ENCODE measurements at places on chromosomes 6 and 20.

DNA sequence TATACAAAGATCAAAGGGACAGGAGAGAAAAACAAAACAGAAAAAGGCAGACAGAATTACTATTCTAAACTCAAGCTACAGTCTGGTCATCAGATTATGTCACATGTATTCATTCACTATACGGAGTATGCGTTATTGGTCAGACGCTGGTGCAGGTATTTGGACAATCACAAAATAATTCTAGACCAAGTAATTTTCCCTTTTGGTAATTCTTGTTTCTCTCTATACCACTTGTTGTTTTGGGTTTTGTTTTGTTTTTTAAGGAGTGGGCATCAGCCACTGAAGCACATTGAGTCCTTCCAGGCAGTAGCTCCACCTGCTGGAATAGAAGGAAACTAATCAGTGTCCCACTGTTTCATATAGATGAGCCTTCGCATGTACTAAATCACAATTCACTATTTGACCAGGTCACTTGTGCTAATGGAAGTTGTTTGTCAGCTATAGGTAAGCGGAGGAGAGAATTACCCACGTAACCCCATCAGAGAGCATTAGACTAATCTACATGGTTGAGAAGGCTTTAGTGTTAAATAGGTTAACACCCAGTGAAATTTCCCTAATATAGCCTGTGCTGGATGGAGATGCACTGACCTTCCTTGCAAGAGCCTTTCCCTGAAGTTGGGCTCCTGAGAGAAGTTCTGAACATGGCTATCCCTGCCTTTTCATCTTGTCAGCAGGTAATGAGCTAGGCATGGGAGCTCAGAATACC is 77.9 kb downstream of the TNFAIP3 start:
- peak; percentile 11 for DNase-seq

DNA sequence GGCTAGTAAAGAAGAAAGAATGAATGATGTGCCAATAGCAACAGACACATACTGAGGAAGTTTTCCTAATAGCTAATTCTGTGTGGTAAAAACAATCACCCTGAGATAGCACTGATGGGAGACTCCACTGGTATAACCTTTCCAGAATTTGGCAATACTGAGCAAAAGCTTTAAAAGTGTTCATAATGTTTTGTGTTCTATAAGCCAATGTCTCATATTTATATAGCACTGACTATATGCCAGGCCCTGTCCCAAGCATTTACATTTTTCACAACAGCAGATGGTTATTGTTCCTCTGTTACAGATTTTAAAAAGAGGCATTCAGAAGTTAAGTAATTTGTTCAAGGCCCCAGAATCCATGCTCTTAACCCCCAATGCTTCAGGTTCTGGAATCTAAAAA is 108.0 kb upstream of the DST start:
- DNase-seq: no peak

DNA sequence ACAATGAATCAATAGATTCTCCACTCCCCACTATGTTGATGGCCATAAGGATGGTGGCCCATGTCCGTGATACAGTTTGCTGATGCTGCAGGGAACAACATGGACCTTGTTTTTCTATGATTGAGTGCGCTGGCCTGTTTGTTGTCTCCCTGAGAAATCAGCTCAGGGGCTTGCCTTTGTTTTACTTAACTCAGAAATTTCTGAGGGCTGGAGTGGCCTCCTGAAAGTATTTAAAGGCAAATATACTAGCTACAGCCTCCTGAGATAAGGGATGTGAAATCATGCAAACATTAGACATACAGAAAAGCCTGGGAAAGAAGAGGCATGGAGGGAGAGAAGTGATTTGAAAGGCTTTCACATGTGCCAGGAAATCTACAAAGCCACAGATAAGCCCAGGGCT is 170.3 kb upstream of the FLRT3 start:
- DNase-seq: no peak

DNA sequence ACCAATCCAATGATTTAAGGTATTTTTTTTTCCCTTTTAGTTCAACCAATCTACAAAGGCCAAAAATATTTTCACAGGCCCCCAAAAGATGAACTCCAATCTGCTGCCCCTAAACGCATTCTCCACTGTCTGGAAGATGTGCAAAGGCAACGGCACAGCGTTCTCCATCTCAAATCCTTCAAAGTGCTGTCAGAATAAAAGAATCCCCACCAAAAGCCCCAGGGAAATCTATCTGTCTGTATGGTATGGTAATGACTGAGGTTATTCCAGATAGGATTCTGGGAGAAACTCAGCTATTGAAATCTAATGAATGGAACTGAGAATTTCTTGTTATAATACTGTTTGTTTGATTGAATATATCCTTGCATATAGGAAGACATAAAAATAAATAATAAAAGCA is 217.8 kb upstream of the CCN2 start:
- DNase-seq: no peak

DNA sequence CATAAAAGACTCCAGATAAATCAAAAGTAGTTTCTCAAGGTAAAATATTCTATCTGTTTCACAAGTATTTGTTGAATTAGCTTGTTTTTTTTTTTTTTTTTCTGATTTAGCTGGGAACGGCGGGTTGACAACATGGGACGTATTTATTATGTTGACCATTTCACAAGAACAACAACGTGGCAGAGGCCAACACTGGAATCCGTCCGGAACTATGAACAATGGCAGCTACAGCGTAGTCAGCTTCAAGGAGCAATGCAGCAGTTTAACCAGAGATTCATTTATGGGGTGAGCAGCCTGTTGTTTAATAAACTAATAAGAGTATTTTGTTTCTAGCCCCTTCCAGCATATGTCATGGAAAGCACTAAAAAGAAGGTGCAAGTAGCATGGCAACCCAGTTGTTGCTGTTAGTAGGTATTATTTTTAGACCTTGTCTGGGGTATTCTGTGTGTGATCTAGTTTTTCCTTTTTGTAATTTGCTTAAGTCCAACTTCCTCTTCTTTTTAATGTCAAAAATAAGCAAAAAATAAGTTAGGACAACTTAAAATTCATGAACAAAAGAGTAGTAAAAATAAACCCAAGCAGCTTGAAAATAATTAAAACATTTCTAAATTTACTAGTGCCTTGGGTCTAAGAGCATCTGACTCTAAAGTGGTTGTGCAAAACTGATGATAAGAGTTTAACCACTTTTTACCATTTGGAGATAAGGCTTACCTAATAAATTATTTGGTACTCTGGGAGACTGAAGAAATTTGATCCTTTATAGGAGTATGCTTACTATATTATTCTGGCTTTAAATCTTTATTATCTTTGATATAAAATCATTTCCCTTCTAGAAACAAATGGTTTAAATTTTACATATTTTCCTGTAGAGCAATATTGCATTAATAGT is 70.8 kb upstream of the DYNLRB1 start:
- DNase-seq: no peak

DNA sequence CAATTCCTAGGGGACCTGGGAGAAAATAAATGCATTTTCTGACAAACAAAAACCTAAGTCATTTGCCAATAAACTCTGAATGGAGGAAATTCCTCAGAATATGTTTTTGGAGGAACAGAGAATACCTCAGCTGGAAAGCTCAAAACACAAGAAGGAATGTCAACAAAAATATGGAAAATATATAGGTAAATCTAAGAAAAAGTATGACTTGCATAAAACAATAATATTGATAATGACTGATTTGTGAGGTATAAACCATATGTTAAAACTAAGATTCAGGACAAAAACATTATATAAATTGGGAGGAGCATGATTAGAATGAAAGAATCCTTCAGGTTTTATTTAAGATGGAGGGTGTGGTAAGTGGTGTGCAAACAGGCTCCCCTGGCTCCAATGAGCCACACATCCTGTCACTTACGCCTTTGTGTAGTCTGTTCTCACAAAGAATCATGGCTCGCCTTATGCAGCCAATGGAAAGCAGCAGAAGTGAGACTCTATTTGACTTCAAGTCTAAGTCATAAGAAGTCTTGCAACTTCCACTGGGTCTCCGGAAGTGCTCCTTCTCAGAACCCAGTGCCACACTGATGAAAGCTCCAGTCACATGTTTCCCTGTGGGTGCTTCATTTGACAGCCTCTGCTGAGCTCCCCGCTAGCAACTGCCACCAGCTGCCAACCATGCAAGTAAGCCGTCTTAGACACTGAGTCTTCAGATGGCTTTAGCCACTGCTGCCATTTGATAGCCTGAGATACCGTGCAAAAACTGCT is 8.1 kb downstream of the CFAP61 start:
- DNase-seq: no peak

- no peak for DNase-seq
Observed at GRCh38 chr20:61308477-61308774, 56.4 kb downstream of the CDH4 start.

- no peak for DNase-seq
Observed at GRCh38 chr20:7798176-7798575, 142.1 kb downstream of the HAO1 start.

- DNase-seq: no peak
Observed at GRCh38 chr6:2101213-2101612, 144.2 kb downstream of the GMDS start.

DNA sequence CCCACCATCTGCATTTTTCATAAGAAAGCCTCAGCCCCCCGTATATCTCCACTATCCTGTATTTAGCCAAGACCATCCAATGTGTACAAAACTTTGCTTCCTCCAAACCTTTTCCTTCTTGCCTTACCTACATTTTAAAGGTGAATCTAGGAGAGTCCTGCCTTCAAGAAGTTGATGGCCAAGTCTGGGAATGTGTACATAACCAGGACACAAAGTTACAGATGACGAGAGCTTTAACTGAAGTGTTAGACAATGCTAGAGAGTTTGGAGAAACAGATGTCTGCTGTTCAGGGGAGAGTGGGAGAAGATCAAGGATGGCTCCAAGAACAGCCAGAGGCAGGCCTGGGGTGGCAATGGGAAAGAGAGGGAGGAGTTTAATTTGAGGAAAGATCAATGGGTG is 2.3 kb upstream of the UQCC2 start:
- DNase-seq: no peak

DNA sequence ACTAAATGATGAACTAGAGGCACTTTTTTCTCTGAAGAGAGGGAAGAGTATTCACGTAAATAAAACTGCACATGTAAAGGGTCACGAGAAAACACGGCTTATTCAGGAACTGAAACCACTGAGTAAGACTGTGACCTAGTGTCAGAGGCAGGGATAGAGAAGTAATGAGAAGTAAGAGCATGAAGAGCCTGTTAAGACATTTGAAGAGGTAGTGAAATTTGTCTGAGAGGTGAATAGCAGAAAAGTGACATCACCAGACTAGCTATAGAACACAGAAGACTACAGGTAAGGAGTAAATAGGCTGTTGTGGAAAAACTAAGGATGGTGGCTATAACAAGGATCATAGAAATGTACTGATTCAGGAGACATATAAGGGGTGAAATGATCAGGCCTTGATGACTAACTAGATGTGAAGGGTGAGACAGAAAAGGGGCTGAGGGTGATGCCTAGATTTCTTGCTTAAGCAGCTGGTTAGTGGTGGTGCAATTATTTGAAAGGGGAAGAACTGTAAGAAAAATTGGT is 76.8 kb downstream of the REV3L start:
- DNase-seq: no peak

GRCh38 chr6:82720992-82721391 is 344.6 kb downstream of the UBE3D start:
- DNase-seq: no peak

GRCh38 chr6:87756858-87757257 is 54.8 kb upstream of the AKIRIN2 start:
- peak; percentile 91 for DNase-seq

DNA sequence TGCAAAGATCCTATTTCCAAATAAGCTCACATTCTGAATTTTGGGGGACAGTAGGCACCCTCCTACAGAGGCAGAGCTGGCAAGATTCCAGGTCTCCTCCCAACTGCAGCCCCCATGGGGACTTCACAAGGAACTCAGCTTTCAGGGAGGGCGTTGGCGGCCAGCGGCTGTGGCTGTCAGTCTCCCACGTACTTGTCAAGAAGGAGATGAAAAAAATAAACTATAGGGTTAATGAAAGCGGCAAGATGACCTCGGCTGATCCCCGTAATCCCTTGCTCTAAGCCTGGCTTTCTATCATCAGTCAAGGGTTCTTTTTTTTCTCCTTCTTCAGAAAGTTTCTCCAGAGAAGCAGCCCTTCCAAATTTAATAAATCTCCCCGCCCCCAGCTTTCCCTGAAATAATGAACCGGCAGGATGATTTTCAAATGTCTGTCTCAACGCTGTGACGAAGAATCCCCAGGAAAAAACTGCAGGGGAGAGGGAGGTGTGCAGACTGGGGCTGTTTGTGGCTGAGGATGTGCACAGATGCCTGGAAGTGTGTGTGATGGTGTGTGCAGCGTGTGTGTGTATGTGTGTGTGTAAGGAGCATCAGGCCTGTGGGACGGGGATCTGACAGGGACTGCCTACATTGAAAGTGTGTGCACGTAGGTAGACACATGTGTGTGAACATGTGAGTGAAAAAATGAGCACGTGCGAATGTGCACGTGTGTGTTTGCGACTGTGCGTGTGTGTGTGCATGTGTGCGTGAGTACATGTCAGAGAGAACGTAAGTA is 78.7 kb downstream of the SLC2A10 start:
- no peak for DNase-seq

DNA sequence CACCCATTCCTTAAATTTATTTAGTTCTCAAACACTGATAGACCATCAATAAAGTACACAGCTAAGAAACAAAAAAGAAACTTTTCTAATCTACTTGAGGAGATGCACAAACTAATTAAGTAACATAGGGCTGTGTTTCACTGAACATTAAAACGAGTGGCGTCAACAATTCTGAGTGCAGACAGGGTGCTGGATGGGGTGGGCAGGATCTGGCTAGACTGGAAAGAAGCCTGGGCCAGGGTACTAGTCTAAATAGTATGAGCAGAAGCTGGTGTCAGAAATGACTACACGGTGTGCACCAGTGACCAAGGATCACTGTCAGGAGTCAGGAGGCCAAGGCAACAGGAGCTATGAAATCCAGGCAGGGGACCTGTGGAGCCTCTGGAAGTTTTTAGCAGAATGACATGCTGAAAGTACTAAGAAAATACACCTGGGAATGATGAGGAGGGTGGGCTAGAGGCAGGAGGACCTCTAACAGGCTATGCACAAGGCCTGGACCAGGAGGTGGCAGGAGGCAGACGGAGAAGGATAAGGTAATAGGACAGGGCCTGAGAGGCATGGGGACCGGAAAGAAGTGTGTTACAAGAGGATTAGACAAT is 13.3 kb downstream of the ZBTB24 start:
- no peak for DNase-seq

- peak; percentile 6 for DNase-seq
Observed at GRCh38 chr6:118146584-118146983, 239.5 kb downstream of the SLC35F1 start.

- no peak for DNase-seq
Observed at GRCh38 chr20:56842056-56842455, 212.9 kb downstream of the TFAP2C start.

- DNase-seq: no peak
Observed at GRCh38 chr6:80793411-80793810, 686.9 kb downstream of the BCKDHB start.

GRCh38 chr6:111725446-111726112 is 119.9 kb upstream of the TRAF3IP2 start:
- no peak for DNase-seq
